Small intestine (tissue), 16 donors: ENCODE measurements at places on chromosomes 5 and 9. TPM values are rescaled to one million over a fixed set of nuclear protein-coding genes. Genes with fewer than 3 reads are reported as not detected.

DNA sequence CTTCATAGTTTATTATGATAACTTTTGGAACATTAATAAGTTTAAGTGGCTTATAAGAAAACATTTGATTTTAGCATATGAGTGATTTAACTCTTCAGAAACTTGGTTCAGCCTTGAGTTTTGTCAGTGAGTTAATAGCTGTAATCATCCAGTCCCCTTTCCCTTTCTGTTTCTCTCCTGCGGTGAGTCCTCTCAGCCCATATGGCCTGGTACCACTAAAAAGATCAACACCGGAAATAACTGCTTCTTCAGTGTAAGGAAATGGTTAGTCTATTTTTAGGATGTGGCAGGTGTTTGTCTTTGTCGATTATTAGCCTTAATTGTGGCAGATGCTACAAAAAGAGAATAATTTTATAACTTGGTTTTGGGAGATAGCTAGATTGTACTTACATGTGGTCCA, 120.2 kb upstream of the GRHPR start:
- DNase-seq: no peak

DNA sequence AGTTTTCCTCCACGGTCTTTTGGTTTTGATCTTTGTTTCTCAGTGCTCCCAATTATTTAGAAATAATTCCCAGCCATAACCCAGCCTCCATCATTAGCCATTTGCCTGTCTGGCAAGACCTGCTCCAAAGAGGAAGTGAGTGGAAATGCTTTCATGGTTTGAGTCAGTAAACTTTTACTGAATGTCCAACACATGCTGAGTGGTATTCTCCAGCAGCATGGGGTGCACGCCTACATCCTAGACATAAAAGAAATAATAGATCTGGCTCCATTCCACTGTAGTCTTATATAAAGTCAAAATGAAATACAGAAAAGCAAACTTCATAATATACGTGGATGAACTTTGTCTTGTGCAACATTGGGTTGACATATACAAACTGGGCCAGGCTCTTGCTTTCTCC, 757.2 kb downstream of the TLE1 start:
- no peak for DNase-seq

GRCh38 chr5:109141222-109142200, 268.3 kb downstream of the PJA2 start:
- DNase-seq: no peak

- DNase-seq: peak; percentile 89
Measured at GRCh38 chr5:160260881-160261815, 31.8 kb downstream of the FABP6 start.

DNA sequence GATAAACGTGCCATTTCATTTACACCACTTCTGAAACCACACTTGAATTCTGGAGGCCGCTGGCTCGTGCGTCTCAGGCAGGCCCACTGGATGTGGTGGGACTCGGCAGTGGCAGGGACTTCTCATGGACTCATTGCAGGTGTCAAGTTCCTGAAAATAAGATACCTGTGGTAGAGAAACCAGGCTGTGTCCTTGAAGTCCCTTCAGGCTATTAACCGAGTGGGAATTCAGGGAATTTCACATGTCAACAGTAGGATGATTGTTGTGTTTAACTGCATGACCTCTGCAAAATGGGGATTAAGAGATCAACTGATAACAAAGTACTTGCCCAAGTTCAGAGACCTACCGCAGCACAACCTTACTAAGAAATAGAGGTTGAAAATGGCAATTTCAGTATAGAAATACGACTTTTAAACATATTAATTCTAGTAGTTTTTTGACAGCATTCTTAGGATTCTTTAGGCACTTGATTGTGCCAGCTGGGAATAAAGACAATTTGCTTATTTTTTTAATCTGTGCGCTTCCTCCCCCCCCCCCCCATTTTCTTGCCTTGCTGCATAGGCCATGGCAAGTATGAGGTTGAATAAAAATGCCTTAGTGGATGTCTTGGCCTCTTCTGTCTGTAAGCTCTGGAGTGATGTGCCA, 26.8 kb downstream of the TRIP13 start:
- DNase-seq: no peak

GRCh38 chr9:1536522-1537170, 478.5 kb upstream of the SMARCA2 start:
- DNase-seq: no peak

GRCh38 chr5:148005788-148006520, 57.8 kb upstream of the SPINK5 start:
- DNase-seq: peak; percentile 1

DNA sequence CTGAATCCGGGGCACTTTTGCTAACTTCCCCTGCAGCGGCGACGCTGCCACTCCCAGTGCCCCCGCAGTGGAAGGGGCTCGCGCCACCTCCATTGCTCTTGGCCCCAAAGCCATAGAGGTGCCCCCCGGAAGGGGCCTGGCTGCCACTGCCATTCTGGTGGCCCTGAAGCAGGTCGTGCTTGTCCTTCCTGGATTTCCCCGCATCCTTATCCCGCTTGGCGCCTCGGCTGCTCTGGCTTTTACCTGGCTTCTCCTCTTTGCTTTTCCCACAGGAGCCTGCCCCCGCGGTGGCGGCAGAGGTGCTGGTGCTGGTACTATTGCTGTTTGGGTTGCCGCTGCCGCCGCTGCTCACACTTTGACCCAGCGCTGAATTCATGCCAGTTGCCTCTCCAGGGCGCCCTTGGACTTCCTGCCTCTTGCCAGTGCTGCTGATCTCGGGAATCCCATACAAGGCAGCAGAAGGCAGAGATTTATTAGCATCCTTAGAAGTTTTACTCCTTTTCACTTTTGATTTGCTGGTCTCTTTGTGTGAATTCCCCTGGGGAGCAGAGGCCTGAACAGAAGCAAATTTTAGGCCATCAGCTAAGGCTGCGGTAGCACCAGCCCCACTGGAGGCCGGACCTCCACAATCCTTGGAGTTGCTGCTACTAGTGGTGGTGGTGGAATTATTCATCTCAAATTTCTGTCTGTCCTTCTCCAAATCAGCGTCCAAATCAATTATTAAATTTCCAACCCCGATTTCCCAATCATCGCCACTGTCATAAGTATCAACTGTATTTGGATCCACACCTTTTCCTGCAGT, 2.1 kb downstream of the ZNF608 start:
- DNase-seq: peak; percentile 76

- no peak for DNase-seq
Measured at GRCh38 chr5:120841830-120842229, 377.7 kb downstream of the PRR16 start.

DNA sequence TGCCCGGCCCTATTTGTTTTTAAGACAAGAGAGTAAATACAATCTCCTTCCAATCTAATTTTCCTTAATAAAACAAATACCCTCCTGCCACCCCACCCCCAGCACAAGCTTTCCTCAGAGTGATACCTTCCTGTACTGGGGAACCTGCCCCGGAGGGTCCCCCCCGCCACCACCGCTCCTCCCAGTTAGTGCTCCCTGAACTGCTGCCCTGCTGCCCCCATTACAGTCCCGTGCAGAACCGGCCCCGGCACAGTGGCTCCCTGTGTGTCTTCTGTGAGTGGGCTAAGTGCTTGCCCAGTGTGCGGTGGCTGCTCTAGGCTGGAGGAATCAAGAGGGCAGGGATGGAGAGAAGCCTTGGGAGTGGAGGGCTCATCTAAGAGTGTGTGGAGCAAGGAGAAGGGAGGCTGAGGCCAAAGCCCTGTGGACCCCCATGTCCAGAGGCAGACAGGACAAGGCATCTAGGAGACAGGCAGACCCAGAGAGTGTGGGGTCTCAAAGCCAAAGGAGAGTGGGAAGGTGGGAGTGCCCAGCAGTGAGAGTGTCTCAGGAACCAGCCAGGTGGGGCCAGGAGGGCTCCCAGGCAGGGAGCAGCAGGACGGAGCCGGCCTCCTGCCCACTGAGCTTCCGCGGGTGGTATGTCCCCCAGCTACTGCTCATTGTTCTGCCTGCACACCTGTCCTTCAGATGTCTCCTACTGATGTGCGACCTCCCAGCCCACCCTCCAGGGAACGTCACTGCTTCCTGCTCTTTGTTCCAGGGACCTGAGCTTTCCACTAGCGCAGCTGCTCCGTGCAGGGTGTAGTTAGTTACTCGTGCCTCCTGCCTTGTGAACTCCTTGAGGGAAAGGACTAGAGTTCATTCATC, 129.0 kb downstream of the DAB2IP start:
- no peak for DNase-seq

DNA sequence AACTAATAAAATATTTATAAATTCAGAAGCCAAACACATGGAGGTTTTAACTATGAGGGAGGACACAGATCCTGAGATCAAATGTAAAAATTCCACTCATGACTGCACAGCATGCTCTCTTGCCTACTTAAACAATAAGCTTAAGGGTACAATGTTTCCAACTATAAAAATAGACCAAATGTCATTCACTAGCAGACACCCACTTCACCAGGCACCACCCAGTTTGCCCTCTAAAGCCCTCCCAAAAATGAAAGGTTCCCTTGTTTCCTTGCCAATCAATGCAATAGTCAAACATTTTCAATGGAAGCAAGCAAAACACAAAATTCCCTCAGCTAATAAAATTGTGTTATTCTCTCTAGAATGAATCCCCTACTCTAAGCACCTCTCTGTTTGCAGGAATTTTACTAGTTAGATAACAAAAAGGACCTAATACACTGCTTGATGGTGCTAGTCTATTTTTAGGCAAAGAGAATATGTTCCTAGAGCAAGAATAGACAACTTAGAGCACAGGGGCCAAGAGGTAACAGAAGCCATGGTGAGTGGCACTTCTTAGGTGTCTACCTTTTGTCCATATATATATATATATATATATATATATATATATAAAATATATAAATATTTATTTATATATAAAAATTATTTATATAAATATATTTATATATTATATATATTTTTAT, 135.3 kb downstream of the HOMER1 start:
- DNase-seq: no peak

GRCh38 chr5:111168608-111169007, 55.6 kb upstream of the CAMK4 start:
- DNase-seq: no peak

GRCh38 chr9:104863180-104863883, 64.6 kb downstream of the ABCA1 start:
- DNase-seq: peak; percentile 65

- DNase-seq: no peak
Measured at GRCh38 chr9:132041798-132042197, 37.9 kb downstream of the MED27 start.

DNA sequence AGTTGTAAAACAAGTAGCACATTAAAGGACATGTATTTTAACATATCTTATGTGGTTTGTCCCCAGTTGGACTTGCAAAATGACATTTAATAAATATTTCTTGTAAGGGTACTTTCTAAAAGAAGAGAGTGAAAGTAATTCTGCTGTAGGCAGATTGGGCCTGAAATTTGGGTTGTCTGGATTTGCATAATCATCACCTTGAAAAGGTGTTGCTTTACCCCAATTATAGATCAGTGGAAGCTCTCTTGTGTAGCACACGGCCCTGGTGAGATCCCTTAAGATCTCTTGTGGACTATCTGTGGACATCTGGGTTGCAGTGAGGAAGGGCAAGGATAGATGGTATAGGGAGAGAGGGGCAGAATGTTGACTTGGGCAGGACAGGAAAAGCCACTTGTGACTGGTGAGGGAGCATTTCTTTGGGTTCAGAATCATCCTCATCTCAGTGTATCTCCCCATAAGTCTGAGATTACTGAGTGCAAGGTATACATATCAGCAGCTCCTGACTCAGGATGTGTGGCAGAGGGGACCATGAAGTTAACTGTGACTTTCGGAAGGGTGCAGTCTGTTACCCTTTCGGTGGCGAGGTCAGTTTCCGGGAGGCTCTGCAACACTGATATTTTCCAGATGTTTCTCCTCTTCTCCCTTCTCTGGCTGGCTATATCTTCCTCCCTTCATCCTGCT, 2.0 kb upstream of the TNFAIP8 start:
- DNase-seq: no peak

GRCh38 chr5:179065703-179066102, 5.5 kb downstream of the ZNF354C start:
- no peak for DNase-seq

GRCh38 chr9:97487107-97487506, 14.4 kb upstream of the TMOD1 start:
- no peak for DNase-seq

- DNase-seq: peak; percentile 86
Measured at GRCh38 chr5:39399135-39400036, 25.4 kb downstream of the DAB2 start.

DNA sequence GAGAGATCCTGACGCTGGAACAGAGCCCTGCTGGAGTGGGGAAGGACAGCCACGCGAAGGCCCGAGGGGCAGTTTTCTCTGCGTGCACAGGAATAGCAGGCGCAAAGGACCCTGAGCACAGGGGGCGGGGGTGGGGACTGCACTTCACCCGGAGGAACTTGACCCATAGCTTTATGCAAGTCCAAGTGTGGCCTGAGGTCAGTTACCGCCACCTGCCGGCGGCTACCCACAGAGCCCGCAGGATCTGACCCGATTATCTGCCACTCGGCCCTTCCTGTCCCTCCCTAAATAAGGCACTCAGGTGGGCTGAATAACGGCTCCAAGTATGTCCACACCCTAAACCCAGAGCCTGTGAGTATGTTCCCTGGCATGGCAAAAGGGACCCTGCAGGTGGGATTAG, 65.4 kb upstream of the FCN1 start:
- DNase-seq: no peak

GRCh38 chr5:54195701-54196100, 114.7 kb downstream of the ARL15 start:
- no peak for DNase-seq

GRCh38 chr9:123658792-123659191, 271.1 kb downstream of the DENND1A start:
- no peak for DNase-seq

DNA sequence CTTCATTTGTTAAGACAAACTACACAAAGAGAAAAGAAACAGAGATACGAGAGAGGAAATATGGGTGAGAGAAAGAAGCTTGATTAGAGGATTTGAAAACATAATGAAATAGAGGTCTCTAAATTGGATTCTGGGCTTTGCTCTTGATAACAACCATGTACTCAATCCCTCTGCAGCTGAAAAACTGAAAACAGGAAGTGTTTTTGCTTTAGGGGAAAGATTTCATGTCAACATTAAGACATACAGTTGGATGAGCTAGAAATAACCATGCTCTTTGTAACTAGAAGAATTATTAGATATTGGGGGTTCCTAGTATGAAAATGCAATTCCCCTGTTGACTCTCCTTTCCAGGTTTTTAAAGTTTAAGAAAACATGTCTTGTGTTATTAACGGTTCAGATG, 21.9 kb downstream of the CRHBP start:
- no peak for DNase-seq

GRCh38 chr5:155726267-155726666, 600.7 kb upstream of the SGCD start:
- DNase-seq: peak; percentile 39

- DNase-seq: no peak
Measured at GRCh38 chr9:83800236-83801033, 17.1 kb downstream of the GKAP1 start.

The C5orf58 gene
- not detected for polyA plus RNA-seq

The GDNF gene
- not detected for polyA plus RNA-seq

The HNRNPA0 gene
- polyA plus RNA-seq: 39.6 TPM

The TMEM232 gene
- 2.5 TPM for polyA plus RNA-seq

The SLC28A3 gene
- 3.1 TPM for polyA plus RNA-seq

The CDHR2 gene
- 428 TPM for polyA plus RNA-seq

The TAF11L12 gene
- not detected for polyA plus RNA-seq

The PTPRD gene
- 5.6 TPM for polyA plus RNA-seq

The GDF9 gene
- polyA plus RNA-seq: 0.34 TPM

The RORB gene
- 0.27 TPM for polyA plus RNA-seq

The BTNL9 gene
- polyA plus RNA-seq: 6.5 TPM

The SLC22A4 gene
- 10.9 TPM for polyA plus RNA-seq

The INSL4 gene
- polyA plus RNA-seq: not detected

The PCDHA7 gene
- polyA plus RNA-seq: 0.07 TPM

The LTC4S gene
- polyA plus RNA-seq: not detected

The SVEP1 gene
- 5.8 TPM for polyA plus RNA-seq

The IL4 gene
- polyA plus RNA-seq: not detected

The TTC16 gene
- polyA plus RNA-seq: not detected
